H54 (cell line): ENCODE measurements at places on chromosomes 3 and 15.
A peak's percentile ranks its signal among the peaks of the same experiment; 100 is the strongest.

GRCh38 chr3:10508619-10509260, 3.4 kb upstream of the ATP2B2 start:
- DNase-seq, result no peak

GRCh38 chr15:85118581-85118980, 136.9 kb downstream of the PDE8A start:
- no peak for DNase-seq

DNA sequence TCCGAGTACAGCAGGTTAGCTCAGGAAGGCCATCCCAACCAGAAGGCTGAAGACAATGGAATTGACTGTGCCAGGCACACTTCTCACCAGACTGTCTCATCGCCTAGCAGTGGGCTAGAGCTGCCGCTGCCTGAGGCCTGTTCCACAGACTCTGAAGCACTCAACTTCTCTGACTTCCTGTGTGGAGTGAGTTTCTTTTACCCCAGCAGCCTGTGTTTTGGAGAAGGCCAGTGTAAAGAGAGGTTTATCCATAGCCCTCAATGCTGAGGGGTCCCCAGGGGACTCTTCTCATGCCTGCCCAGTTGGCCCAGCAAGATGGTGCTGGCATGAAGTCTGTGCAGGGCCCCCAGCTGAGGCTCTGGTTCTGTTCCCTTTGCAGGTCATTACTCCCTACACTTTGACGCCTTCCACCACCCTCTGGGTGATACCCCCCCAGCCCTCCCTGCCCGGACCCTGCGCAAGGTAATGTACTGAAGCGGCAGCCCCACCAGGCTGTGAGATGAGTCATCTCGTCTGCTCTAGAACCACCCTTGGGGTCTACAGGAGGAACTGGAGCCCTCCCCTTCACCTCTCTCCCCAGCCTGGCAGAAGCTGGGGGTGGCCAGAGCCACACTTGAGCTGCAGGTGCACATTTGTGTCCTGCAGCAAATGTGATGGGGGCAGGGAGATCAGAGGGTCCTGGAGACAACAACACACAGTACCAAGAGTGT, 5.2 kb upstream of the MANF start:
- DNase-seq, result no peak

GRCh38 chr3:59565125-59565524, 515.3 kb upstream of the CFAP20DC start:
- DNase-seq, result no peak

- no peak for DNase-seq
These were observed 3.3 kb downstream of the TPM1 start for GRCh38 chr15:63045879-63046278.

DNA sequence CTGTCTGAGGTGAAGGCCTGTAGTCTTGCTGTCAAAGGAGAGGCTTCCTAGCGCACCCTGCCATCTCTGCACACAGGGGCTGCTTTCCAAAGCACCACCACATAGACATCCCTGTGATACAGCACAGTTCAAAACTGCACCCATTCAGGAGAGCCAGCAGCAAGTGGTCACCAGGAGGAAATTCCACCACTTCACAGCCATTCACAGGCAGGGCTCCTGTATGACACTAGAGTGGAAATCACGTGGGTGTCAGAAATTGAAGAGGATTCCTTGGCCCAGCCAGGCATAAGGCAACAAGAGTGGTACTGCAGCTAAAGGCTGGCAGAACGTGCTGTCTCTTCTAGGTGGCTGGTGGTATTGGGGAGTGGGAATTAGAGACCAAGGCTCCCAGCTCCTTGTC, 102.8 kb downstream of the RFTN1 start:
- DNase-seq, result no peak

DNA sequence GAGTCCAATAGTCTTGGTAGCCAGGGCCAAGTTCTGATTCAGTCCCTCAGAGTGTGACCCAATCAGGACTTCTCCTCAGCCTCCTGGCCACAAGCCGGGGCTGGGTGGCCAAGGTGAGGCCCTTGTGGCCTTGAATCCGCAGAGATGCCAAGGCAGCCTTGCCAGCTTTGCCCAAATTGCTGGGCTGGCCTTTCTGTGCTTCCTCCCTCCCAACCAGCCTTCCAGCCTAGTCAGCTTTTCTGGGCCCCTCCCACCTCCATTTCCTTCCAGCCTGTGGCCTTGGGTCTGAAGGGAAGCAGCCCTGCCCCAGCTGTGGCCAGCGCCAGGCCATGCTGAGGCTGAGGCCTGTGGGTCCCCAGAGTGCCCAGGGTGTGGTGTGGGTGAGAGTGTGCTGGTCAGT, 34.3 kb upstream of the ANKDD1A start:
- DNase-seq, result peak; percentile 45

GRCh38 chr15:36067483-36068274, 511.7 kb upstream of the CDIN1 start:
- DNase-seq, result no peak

GRCh38 chr3:171286580-171287249, 173.5 kb downstream of the TNIK start:
- no peak for DNase-seq

DNA sequence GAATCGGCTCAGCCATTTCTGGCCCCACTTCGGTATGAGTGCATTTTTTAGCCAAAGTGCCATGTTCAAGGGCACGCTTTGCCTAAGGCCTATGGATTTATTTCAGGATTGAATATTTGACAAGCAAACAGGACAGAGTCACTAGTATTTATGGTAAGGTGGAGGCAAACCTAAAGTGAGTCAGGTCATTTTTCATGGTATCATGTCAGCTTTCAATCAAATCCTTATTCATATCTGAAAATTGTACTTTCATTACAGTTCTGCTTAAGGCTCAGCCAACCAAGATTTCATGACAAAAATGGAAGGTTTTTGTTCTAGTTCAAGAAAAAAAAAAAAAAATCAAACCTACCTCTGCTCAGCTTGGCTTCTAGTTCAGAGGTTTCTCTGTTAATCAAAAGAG, 30.5 kb upstream of the ICE2 start:
- no peak for DNase-seq

- DNase-seq, result peak; percentile 80
These were observed 87.6 kb downstream of the LRIG1 start for GRCh38 chr3:66413151-66413751.

- no peak for DNase-seq
These were observed 16.6 kb upstream of the RPLP1 start for GRCh38 chr15:69435985-69436384.

GRCh38 chr15:64460724-64461720, 644 bp downstream of the ZNF609 start:
- peak; percentile 15 for DNase-seq

GRCh38 chr3:172869368-172869771, 118.8 kb downstream of the ECT2 start:
- no peak for DNase-seq

- no peak for DNase-seq
These were observed 71.0 kb downstream of the FILIP1L start for GRCh38 chr3:100043271-100043670.

- DNase-seq, result no peak
These were observed 241.7 kb upstream of the MDFIC2 start for GRCh38 chr3:70554170-70554569.

- peak; percentile 86 for DNase-seq
These were observed 4.8 kb downstream of the RARRES1 start for GRCh38 chr3:158727206-158728060.

- no peak for DNase-seq
These were observed 9.6 kb downstream of the CHST13 start for GRCh38 chr3:126533506-126533905.

DNA sequence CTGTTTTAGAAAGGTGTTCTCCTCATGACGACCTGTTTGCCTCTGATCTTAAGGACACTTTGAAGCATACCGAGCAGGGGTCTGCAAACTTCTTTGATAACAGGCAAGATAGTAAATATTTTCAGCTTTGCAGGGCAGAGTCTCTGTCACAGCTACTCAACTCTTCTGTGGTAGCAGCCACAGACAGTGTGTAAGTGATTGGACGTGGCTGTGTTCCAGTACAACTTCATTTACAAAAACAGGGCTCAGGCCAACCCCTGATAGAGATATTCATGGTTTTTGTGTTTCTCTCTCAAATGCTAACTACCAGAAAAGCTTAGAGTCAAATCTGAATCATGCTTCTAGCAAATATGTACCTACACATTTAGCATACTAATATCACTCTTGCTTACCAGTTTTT, 51.5 kb downstream of the TGFBR2 start:
- no peak for DNase-seq

DNA sequence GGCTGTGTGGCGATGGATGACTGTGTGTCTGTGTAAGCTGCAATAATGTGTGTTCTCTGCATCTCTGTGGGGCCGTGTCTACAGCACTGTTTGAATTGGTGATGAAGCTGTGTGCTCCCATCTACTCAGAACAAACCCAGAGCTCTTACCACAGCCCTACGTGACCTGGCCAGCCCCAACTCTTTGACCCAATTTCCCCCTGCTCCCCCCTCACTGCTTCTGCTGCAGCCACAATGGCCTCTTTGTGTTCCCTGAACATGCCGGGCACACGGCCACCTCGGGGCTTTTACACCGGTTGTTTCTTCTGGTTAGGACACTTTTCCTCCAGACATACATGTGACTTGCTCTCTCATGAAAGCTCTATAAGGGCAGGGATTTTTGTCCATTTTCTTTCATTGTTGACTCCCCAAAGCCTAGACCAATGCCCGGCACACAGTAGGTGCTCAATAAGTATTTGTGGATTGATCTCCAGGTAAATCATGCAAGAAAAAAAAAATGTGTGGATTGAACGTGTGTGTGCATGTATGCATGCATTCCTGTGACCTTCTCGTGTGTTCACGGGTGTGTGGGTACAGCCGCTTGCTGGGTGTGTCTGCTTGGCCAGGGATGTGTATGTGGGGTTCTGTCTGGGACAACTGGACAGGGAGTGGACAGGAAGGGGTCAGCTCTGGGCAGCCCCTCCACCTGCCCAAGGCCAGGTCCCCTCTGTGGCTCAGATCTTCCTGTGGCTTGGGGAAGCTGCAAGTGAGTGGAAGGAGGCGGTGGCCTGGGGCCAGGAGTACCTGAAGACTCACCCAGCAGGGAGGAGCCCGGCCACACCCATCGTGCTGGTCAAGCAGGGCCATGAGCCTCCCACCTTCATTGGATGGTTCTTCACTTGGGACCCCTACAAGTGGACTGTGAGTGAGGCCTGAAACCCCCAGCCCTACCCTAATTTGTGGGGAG, 14.8 kb downstream of the VILL start:
- DNase-seq, result no peak

- DNase-seq, result peak; percentile 91
These were observed 31.9 kb downstream of the SH3BP5 start for GRCh38 chr3:15300323-15301078.

DNA sequence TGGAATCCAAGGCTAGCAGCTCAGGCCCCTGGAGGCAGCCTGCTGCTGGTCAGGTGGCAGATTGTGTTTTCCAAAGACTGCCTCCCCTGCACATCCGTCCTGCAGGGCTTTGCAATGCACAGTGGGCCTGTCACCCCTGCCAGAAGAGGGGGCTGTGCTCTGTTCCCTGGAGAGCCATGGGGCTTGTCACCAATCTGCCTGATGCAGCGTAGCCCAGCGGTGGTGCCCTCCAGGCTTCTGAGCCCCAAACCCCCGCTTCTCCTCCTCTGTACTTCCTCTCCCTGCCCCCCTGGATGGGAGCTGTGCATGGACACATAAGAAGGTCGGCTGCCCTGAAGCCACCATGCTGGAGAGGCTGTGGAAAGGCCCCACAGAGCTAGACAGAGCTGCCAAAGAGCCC, 10.0 kb upstream of the PLXNA1 start:
- no peak for DNase-seq

DNA sequence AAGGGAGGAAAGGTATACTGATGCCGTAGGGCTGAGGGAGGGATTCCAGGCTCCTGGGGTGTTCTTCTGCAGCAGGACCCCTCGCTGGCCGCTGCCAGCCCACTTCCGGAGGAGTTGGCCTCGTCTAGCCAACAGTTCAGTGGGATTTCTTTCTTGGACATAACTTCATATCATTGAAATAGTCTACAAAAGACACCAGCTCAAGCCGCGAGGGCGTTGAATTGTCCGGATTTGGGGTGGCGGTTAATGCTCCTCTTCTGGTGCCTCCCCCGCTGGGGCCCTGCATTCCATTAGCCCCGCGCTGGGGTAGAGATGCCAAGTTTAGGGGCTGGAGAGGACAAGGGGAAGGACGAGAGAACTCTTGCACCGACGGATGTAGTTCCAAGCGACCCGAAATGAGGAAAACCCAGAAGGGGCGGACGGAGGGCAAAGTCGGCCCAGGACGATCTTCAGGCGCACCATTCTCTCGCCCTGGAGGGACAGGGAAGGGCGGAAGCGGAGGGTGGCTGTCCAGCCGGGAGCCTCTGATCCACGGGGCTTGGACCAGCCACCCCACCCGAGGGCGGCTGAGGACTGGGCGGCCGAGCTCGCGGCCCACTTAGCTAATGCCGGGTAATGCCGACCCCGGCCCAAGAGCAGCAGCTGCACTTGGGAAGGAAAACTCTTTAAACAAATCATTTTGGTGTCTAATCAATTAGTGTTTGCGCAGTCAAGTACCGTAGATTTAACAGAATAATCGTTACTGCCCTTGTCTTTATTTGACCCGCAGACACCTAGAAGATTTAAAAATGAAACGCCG, 4.7 kb upstream of the ONECUT1 start:
- no peak for DNase-seq

DNA sequence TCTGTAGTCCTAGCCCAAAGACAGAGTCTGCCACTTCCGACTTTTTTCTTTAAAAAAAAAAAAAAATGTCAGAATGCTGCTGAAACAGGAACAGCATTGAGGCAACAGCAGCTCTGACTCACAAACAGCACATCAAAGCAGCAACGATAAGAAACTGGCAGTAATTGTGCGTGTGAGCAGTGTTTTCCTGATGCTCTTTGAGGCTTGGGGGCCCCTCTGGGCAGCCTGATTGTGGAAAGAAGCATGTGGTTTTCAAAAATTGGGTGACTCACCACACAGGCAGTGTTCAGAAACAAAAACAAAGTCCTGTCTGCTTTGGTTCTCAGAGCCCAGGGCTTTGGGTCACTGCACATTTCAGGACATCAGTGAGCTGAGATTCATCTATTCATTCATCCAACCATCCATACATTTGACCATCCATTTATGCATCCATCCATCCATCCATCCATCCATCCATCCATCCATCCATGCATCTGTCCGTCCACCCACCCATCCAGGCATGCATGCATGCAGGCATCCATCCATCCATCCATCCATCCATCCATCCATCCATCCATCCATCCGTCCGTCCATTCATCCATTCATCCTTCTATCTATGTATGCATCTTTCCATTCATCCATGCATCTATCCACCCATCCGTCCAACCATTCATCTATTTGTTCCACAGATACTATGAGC, 308.4 kb downstream of the RPLP1 start:
- peak; percentile 39 for DNase-seq

GRCh38 chr3:40588406-40588805, 63.6 kb downstream of the ZNF621 start:
- DNase-seq, result no peak

- no peak for DNase-seq
These were observed 11.1 kb downstream of the SLC24A1 start for GRCh38 chr15:65632780-65633375.
